Esophagus squamous epithelium (tissue), 5 donors: ENCODE measurements at places on chromosomes 6 and 20.

DNA sequence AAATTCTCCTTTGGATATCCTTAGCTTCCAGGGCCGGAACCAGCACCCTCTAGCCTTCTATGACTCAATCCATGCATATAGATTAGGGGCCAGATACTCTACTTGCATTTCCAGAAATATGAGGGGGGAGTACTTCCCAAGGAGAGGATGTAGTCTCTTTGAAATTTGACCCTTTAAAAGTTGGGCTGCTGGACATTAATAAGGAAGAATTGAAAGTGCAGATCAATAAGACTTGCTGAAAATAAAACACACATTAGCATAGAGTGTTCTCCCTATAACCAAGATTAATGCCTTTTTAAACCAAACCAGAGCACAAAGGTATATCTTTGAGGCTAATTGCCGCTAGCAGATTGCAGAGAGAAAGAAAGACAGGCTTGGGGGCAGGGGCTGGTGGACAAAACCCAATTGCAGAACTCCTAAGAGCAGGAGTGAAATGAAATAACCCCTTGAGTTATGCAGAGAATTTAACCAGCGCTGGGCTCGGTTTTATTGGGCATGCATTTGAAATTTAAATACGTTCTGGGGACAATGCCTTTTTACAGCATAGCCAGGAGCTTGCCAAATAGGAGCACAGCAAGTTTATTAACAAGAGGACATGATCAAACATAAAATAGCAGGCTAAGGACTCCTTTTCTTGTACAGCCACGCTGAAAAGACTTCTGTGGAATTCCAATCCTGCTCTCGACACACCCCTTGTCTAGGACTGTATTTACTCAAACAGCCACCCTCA, 108.2 kb upstream of the SALL4 start:
- DNase-seq = no peak

DNA sequence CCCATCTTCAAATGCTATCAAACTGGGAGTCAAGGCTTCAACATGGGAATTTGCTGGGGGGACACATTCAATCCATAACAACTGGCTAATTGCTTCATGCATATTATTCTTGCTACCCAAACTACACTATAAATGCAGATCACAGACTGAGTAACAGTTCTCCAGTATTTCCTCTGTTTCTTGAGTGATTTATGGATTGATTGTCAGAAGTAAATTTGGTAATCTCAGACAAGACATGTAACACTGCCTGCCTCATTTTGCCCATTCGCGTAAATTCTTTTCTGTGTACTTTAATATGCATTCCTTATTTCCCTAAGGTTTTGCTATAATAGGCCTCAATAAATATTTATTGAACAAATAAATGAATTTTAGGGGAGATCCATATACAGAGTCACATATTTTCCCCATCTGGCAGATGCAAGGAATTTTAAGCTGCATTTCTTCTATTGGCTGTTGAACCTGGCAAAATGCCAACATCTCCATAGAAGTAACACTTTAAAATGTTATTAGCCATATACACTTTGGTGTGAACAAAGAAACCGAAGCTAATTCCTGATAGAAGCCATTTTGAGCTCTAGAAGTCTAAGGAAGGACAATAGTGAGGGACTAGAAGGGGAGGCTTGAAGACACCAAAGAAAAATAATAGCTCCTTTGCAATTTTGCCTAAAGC, 98.2 kb downstream of the QRSL1 start:
- DNase-seq = no peak

- DNase-seq = no peak
Measured at GRCh38 chr6:108760126-108761050, 87.8 kb upstream of the ARMC2 start.

DNA sequence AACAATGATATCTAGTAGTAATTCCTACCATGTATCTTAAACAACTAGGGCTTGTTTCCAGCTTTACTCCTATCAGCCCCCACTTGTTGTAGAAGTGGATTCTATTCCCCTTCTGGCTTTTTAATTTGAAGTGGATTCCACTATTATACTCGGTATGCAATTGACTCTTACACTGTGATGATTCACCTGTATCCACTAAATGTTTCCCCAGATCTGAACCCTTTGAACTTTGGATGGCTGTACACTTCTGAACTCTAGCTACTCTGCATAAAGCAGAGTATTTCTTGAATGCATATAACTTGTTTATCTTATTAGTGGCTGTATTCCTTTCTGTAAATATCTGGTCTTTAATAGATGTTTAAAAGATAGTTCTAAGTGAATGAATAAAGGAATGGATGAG, 538.4 kb upstream of the NRSN1 start:
- DNase-seq = no peak
